ENCODE measurements at places on chromosomes 11 and 22. TPM values are rescaled to one million over a fixed set of nuclear protein-coding genes. Genes with fewer than 3 reads are reported as not detected.

The ART1 gene
- total RNA-seq = not detected

The MADD gene
- total RNA-seq = 67.2 TPM

The IGSF9B gene
- 3.8 TPM for total RNA-seq

- DNase-seq = peak; percentile 68
- no peaks in the 10 kb centered on the region for H3K36me3 ChIP-seq
- H3K4me1 ChIP-seq = peaks cover under 1% of the 10 kb centered on the region
- no peak overlapping the region for H3K4me3 ChIP-seq
- no peak overlapping the region for H3K27ac ChIP-seq
- H3K27me3 ChIP-seq = peaks cover 15% of the 10 kb centered on the region
Measured at GRCh38 chr11:2205981-2206690, 34.5 kb upstream of the TH start.

DNA sequence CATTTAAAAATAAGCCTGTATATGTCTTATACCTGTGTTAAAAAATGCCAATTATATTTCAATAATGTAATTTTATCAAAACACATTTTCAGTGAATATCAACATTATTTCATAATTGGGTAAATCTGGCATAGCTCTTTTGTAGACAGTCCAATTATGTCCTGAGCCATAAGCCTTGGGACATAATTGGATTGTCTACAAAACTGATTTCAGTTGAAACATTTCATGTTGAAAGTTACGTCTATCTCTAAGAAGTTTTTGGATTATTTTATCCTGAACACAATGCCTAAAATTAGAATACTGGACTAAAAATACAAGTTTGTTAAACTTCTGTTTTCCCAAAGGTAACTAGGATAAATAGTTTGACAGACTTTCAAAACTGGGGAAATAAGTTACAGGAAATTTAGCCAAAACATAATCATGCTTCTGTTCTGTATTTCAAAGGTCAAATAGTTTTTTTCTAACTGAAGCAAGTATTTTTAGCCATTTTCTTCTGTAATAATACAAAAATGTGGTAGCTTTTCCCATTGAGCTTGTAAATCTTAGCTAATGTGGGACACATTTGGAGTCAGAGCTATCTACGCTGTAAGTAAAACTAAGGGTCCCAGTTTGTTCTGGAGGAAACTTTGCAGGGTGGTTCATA, 100.7 kb upstream of the BIRC3 start:
- no peak for DNase-seq
- peaks cover 31% of the 10 kb centered on the region for H3K4me1 ChIP-seq
- peaks cover 51% of the 10 kb centered on the region for H3K36me3 ChIP-seq
- no peaks in the 10 kb centered on the region for H3K27me3 ChIP-seq
- H3K27ac ChIP-seq = peak overlapping the region; percentile 81
- no peak overlapping the region for H3K4me3 ChIP-seq

DNA sequence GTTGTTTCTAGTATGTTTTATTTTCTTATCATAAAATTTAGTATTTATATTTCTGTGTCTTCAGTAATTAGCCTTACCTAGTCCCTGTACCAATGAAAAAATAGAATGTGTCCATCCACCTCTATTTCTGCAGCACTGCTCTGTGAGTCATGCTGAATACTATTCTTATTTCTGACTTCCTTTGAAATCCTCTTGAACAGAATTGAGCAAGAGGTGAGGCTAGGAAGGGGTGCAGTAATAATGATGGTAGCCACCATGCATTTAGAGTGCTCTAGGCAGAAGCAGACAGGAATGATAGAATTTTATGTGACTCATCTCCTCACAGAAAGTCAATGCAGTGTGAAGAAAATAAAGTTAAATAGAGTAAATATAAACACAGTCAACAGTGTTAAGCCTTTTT, 60.0 kb downstream of the OR10A6 start:
- peaks cover 11% of the 10 kb centered on the region for H3K27me3 ChIP-seq
- H3K36me3 ChIP-seq = no peaks in the 10 kb centered on the region
- H3K4me1 ChIP-seq = no peaks in the 10 kb centered on the region

- H3K27ac ChIP-seq = no peak overlapping the region
- no peak overlapping the region for H3K4me3 ChIP-seq
- no peaks in the 10 kb centered on the region for H3K27me3 ChIP-seq
- no peaks in the 10 kb centered on the region for H3K4me1 ChIP-seq
Measured at GRCh38 chr11:80722629-80723028, 1281.8 kb upstream of the TENM4 start.

- no peak overlapping the region for H3K27ac ChIP-seq
- H3K27me3 ChIP-seq = peaks cover 31% of the 10 kb centered on the region
- no peaks in the 10 kb centered on the region for H3K4me1 ChIP-seq
- no peaks in the 10 kb centered on the region for H3K36me3 ChIP-seq
- no peak overlapping the region for H3K4me3 ChIP-seq
Measured at GRCh38 chr22:43572710-43573109, 160.9 kb downstream of the MPPED1 start.

All from osteocyte (in vitro differentiated cells).